ENCODE measurements at places on chromosomes 5 and 9.

- no peak for DNase-seq
These were observed 23.1 kb downstream of the TRIM7 start for GRCh38 chr5:181181650-181182565.

- no peak for DNase-seq
These were observed 78.1 kb downstream of the PHF2 start for GRCh38 chr9:93654351-93654961.

GRCh38 chr5:151318850-151319732, 15.5 kb upstream of the SLC36A3 start:
- no peak for DNase-seq

- no peak for DNase-seq
These were observed 371.5 kb downstream of the MLLT3 start for GRCh38 chr9:20250791-20251190.

DNA sequence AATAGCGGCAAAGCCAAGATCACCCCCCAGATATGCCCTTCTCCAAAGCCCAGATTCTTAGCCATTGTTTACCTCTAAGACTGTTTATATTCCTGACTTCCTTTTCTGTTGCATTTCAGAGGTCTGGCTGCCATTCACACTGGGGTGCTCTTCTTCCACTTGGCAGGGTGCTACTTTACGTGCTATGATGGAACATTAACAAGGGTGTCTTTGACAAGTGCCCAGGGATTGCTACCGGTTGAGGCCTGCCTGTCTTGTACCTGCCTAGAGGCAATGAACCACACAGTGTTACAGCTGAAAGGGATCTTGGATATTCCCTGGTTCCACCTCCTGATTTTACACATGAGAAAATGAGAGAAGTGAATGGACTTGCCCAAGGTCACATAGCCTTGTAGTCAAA, 352.1 kb upstream of the KIF2A start:
- no peak for DNase-seq

DNA sequence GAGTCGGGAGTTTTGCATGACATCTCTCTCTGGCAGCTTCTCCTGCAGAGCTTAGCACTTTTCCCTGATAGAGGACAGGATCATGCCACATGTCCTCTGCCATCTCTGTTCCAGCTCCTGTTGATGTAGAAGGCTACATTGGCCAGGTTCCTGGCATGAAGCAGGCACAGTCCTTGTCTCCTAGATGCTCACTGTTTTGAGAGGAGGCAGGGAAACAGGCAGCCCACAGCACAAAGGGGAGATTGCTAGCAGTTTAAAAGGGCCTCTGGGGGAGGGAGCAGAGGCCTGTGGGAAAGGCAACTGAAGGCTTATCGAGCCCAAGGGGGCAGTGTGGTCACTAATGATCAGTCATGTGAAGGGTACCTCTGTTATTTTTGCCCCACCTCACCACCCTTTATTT, 10.7 kb downstream of the ARHGAP26 start:
- no peak for DNase-seq

DNA sequence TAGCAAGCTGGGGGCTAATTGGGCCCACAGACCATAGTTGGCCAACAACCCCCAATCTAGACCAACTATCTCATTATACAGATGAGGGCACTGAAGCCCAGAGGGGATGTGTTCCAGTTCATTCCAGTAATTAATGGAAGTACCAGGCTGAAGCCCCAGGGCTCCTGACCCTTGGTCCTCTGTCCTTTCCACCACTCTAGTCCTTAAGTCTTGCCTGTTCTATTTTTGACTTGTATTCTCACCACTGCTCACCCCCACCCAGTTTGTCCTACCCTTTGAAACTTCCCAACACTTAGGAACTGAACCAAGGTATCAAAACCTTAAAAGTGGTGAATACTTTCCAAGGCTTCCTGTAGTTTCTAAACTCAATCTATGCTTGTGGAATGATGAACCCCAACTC, 407.4 kb downstream of the ENC1 start:
- no peak for DNase-seq

GRCh38 chr9:95022657-95023056, 294.9 kb downstream of the FANCC start:
- DNase-seq = no peak

- no peak for DNase-seq
These were observed 472.3 kb downstream of the LRRC70 start for GRCh38 chr5:63050916-63051315.

DNA sequence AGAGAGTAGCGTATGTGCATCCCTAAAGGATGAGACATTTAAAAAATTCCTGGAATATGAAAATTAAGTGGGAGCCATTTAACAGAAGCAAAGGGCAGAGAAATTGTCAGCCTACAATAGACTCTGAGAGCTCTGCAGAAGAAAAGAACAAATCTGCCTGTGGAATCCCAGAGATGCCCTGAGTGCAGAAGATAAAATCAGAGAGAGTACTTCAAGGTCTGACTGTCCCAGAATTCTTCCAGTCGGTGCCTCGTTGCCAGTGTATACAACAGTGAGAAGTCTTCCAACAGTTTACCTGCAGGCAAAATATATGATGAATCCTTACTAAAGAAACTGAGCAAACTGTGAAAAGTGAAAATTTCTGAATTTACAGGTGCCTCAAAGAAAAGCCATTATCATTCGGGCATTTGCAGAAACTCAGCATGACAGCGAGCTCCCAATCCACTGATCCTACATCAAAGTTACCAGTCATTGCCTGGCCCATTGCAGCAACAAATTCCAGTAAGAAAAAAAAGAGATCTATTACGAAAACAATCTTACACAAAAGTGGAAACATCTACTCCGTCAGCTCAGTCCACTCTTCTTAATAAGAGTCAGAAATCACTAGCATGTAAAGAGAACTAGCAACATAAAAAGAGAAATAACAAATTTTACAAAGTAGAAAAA, 92.8 kb upstream of the VCAN start:
- no peak for DNase-seq

Data from NCI-H774 (cell line).